ENCODE measurements at places on chromosomes 7 and 10.

DNA sequence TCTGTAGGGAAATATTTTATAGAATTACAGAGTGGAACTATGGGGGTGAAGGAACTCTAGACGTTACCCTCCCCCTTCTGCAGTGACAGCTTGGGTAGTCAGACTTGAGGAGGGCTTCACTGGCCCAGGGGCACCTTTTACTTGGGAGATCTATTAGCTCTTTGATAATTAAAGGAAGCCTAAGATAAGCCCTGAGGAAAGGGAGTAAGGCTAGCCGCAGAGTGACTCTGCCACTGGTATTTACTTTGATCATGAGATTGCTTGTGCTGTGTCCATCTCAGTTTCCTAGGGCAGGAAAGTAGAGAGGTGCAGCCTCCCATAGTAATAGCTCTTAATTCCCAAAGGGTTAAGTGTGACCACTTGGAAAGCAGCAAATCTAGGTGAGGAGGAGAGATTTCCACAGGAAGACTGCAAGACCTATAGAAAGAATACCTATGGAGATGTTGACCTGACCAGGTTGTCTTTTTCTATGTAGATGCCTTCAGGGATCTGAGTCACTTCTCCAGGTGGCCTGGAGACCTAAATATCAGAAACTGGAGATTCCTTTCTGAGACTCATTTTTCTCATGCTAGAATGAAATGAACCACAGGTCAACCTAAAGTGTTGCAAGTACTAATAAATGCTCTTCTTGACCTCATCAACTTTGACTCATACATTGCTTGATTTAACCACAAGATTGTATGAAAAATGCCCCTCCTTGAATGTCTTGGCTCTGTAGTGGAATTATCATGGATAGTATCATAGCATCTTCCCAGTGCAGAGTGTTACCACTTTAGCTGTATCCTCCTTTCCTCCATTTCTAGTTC is 447.3 kb upstream of the GHITM start:
- DNase-seq = no peak

- DNase-seq = no peak
These were observed 64.7 kb downstream of the ADCY1 start for GRCh38 chr7:45638916-45639315.

- no peak for DNase-seq
These were observed 840.3 kb downstream of the CNTNAP2 start for GRCh38 chr7:146956853-146957252.

DNA sequence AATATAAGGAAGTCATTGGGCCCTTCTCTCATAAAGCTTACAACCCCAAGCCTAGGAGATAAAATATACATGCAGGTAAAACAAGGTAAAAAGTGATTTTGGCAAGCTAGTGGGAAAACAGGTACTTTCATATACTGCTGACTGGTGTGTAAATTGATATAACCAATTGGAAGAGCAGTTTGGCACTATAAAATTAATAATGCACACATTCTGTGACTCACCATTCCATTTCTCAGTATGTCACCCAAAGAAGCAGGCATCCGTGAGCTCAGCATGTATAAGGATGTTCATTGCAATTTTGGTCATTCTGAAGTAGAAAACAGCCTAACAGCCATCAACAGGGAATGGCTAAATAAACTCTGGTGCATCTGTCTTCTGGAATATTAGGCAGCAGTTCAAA is 2.9 kb downstream of the MACROH2A2 start:
- no peak for DNase-seq

- no peak for DNase-seq
These were observed 59.1 kb downstream of the MALSU1 start for GRCh38 chr7:23358152-23358674.

DNA sequence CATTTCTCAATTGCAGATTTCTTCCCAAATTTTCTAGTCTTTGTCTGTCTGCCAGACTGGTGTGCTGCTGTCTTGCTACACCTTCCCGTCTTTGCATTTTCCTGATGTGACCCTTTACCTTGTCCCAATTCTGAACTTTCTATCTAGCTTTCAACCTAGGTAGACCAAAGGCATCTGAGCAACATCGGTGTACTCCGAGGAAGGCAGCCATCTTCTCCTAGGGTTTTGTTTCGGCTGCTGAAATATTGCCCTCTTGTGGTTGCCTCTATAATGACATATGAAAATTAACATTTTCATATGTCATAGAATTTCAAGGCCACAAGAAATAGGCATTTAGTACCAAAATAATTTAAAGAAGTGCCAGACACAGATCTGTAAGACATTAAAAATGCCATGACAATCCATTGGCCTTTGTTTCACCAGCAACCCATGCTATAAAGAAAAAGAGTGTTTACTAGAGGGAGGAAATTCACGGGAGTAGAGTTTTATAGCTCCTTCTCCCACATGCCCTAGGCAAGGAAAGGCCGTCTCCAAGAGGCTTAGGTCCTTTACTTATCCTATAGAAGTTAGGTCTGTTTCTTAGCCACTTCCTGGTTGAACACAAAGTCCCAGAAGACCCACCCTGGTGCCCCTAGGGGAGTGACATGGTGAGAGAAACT is 23.4 kb downstream of the OR9A2 start:
- DNase-seq = peak; percentile 15

- DNase-seq = no peak
These were observed 93.4 kb downstream of the GPR26 start for GRCh38 chr10:123759501-123760031.

GRCh38 chr10:84665211-84665610 is 336.8 kb downstream of the CCSER2 start:
- no peak for DNase-seq

GRCh38 chr10:124174071-124174566 is 80.7 kb upstream of the CHST15 start:
- no peak for DNase-seq

GRCh38 chr7:140212100-140212881 is 35.5 kb upstream of the KDM7A start:
- DNase-seq = no peak

GRCh38 chr10:110820321-110820814 is 51.4 kb upstream of the PDCD4 start:
- no peak for DNase-seq

- DNase-seq = no peak
These were observed 46.6 kb downstream of the INSIG1 start for GRCh38 chr7:155344270-155344617.

- DNase-seq = peak; percentile 76
These were observed 625 bp downstream of the IPMK start for GRCh38 chr10:58266826-58267712.

- no peak for DNase-seq
These were observed 742.1 kb downstream of the GRID1 start for GRCh38 chr10:85624511-85624910.

DNA sequence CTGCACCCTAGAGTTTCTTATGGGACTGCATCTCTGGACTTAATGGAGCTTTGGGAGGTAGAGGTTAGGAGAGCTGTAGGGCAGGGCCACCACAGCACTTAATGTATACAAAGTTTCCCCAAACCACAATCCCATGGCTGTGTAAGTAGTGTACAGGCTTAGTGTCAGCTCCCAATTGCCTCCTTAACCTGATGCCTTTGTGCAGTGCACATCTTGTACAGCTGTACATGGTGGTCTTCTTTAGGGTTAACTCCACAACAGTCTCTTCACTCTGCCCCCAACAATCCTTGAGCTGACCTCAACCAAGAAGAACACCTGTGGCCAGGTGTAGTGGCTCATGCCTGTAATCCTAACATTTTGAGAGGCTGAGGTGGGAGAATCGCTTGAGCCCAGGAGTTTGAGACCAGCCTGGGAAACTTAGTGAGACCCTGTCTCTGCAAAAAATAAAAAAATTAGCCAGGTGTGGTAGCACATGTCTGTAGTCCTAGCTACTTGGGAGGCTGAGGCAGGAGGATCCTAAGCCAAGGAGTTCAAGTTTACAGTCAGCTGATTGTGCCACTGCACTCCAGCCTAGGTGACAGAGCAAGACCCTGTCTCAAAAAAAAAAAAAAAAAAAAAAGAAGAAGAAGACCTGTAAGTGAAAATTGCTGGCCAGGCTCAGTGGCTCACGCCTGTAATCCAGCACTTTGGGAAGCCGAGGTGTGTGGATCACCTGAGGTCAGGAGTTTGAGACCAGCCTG is 6.8 kb downstream of the PLAU start:
- no peak for DNase-seq

GRCh38 chr10:55163388-55163979 is 362.5 kb upstream of the PCDH15 start:
- no peak for DNase-seq

DNA sequence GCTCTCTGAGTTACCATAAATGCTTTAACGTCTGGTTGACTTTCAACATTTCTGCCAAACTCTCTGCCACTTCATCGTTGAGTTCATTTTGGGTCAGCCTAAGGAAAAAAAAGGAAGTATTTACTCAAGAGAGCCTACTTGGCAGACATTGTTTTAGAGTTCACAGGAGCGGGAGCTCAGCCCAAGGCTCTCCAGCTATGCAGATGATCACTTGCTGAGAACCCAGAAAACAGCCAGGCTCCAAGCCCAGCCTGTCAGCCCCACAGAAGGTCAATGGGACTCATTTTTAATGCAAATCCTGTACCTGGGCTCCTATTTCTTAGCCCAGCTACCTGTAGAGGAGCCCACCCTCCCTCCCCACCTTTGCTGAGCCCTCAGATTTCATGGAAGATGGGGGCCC is 45.5 kb downstream of the NOD1 start:
- no peak for DNase-seq

DNA sequence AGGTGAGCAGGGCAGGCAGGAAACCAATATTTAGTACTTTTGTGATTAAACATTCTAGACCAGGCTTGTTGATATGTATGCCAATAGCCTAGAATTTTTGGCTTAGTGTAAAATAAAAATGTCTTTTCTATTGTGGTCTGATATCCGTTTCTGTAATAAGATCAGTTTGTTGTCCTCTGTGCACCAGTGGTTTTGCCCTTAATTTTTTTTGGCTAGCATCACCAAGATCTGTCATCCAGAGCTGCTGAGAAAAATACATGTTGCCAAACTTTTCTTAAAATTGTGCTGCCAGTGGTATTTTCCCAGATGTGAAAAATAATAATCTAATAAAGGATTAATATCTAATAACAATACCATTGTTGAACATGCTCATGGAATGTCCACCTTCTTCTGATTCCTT is 115.6 kb downstream of the TWIST1 start:
- DNase-seq = no peak

DNA sequence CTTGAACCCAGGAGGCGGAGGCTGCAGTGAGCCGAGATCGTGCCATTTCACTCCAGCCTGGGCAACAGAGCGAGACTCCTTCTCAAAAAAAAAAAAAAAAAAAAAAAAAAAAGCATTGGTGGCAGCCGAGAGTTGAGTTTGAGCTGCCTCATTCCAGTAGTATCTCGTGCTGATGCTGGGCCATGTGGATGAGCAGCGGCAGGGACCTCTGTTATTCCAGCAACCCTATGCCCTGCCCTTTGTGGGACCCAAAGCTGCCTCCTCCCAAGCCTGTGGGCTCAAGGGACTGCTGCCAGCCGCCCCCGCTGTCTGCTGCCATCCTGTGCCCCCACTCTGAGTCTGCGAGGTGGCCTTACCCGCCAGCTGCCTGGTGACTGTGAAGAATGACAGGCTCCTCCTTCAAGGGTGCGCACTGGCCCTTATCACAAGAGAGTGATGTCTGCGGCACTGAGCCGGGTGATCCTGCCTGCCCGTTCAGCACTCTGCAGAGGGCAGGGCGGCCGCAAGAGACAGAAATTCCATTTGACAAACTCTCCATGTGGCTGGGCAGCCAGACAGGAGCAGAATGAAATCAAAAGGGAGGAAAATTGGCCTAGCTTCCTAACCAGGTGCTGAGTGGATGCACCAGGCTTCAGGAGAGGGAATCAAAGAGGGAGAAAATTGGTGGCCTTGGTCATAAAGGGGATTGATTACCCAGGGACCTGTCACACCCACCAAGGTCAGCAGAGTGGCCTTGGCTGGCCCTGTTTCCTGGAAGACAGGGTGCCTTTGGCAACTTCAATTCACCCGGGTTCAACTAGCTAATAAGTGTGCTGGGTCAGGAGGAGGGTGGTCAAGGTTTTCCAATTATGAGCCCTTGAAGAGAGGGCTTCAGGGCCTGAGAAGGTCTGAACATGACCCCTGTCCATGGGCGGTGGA is 65.3 kb upstream of the ZMIZ1 start:
- no peak for DNase-seq

- DNase-seq = peak; percentile 96
These were observed 28.3 kb upstream of the WDFY4 start for GRCh38 chr10:48656241-48656913.

DNA sequence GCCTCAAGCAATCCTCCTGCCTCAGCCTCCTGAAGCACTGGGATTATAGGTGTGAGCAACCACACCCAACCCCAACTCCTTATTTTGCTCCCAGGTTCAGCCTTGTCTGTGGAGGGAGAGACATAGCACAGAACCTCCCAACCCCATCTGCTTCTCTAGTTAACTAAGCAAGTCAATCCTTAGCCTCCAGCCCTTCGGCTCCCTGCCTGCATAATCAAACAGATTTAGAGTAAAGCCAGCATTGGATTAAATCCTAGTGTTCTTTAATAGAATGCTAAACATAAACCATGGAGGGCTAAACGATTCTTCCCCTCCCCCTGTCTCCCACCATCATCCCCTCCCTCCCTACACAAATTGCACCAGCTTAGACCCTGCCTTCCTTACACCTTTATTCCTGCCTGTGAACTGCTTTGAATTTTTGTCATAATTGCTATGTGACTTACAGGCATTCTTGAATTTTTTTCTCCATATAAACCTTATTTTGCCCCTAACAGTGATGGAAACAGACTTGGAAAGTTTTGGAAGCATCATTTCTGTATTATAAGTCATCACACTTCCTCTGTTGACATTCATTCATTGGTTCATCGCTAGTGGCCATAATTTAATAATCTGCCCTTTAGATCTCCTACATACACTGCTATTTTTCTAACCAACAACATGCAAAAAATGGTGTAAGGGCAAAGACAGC is 72.6 kb upstream of the TOMM7 start:
- no peak for DNase-seq

GRCh38 chr10:113920875-113921274 is 66.4 kb downstream of the NHLRC2 start:
- no peak for DNase-seq

DNA sequence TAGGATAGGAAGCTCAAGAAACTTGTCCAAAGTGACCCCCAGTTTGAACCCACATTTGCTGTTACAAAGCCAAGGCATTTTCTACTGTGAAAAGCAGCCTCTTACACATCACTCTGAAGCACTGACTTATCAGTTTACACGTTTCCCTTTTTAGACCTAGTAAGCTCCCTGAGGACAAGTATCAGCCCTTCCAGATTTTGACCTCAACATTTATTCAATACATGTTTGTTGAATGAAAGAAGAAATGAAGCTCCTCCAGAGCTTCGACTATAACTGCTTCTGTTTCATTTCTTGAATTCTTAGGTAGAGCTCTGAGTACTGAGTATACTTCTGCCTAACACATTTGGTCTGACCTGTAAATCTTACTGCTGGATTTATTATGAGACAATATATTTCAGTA is 2.7 kb downstream of the WASL start:
- no peak for DNase-seq
